Nucleus accumbens (tissue), 56 donors: ENCODE measurements at places on chromosomes 2 and 18.

DNA sequence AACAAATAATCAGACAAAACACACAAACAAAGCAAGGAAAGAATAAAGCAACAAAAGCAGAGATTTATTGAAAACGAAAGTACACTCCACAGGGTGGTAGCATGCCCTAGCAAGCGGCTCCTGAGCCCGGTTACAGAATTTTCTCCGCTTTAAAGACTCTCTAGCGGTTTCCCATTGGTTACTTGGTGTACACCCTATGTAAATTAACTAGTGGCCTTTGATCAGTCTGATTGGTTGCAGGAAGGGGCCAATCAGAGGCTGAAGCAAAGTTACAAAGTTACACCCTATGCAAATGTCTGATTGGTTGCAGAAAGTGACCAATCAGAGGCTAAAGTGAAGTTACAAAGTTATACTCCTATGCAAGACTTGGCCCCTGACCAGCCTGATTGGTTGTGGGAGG is 242.9 kb downstream of the LDLRAD4 start:
- DNase-seq: no peak

DNA sequence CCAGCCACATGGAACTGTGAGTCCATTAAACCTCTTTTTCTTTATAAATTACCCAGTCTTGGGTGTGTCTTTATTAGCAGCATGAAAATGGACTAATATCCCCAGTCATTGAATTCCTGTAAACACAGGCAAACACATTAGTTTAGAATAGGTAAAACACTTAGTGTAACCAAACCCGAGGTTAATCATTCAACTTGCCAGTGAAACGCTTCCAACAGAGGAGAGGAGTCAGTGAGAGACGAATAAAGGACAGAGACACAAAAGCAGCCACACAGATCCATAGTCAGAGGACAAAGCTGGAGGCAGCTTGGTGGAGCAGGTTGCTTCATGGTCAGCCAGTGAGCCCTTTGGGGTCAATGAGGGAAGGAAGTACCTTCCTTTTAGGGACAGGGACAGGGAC is 348.1 kb downstream of the TGIF1 start:
- DNase-seq: no peak

GRCh38 chr2:222613715-222614331 is 42.1 kb downstream of the FARSB start:
- DNase-seq: no peak

DNA sequence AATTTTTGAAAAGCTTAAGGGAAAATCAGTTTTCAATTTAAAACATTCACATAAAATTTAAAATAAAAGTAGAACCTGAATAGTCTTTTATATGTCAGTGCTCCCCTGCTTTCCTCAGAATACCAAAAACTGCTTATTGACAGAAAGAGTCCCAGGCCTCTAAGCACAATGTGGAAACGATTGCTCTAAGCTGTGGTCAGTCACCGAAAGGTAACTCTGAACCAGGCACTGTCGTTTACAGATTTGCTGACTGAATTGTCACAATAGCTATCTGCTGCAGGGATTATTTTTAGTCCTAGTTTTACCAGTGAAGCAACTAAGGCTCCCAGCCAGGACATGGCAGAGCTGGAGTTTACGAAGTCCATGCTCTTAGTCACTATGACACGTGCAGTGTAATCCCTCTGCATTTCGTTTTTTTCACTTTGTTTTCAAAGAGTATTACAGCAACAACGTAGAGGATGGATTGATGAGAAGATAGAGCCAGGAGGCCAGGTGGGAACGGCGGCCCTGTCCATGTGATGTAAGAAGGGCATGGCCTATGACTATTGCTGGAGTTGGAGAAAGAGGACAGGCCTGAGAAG is 28.1 kb upstream of the TMEM247 start:
- no peak for DNase-seq

GRCh38 chr2:233112776-233113452 is 52.8 kb downstream of the INPP5D start:
- DNase-seq: no peak

DNA sequence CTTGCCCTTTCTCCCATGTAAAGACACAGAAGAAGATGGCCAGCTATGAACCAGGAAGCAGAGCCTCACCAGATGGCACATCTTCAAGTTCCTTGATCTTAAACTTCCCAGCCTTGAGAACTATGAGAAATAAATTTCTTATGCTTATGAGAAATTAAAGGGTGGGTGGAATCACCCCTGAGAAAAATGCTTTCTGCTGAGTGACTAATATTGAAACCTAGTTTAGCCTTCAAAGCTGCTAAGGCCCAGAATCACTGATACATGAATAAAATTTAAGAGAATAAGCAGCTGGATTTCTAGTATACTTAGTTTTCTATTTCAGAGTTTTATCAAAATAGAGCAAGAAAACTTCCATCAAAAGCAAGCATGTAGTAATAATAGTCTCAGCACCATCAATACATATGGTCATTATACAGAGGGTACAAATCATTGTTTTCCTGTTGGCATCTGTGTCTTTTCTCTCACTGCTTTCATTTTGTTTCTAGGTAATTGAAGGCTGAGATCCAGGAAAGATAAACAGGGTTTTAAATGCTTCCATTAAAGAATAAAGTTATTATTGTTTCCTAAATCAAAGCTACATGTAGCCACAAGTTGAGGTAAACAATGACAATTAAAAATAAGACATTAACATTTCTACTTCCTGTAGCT is 53.3 kb upstream of the COL5A2 start:
- no peak for DNase-seq
